ENCODE measurements at places on chromosomes 7 and 10.

DNA sequence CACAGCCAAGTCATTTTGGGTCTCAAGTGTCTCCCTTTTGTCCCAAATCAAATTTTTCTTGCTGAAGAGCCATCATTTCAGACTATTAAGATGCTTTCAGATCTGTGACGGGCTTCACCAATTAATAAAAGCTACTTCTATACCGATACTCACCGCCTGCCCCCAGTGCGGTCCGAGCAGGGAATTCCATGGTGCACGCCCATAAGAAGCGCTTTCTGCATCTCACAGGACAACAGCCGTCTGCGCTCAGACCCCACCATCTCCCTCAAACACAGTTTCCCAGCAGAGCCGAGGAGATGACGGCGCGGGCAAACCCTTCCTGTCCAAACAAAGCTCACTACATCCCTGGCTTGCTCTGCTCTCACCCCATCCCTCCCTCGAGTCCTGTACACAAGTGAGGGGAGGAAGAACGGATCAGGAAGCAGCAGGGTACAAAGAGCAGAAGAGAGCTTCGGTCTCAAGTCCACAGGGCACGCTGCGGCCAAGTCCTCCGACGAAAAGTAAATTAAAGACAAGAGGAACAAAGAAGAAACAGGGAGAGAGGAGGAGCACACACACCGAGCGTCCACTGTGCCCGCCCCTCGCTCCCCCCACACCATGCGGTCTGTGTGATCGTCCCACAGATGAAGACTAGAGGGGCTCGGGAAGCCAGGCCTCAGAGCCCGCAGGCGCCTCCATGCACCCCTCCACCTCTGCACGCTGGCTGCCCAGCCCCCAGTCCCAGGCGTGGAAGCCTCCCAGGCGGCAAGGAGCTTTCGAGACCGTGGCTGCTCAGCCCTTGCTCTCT lies 121.9 kb downstream of the MAD1L1 start:
- no peak for DNase-seq

GRCh38 chr10:131816941-131817700 lies 83.7 kb upstream of the PPP2R2D start:
- DNase-seq: no peak

DNA sequence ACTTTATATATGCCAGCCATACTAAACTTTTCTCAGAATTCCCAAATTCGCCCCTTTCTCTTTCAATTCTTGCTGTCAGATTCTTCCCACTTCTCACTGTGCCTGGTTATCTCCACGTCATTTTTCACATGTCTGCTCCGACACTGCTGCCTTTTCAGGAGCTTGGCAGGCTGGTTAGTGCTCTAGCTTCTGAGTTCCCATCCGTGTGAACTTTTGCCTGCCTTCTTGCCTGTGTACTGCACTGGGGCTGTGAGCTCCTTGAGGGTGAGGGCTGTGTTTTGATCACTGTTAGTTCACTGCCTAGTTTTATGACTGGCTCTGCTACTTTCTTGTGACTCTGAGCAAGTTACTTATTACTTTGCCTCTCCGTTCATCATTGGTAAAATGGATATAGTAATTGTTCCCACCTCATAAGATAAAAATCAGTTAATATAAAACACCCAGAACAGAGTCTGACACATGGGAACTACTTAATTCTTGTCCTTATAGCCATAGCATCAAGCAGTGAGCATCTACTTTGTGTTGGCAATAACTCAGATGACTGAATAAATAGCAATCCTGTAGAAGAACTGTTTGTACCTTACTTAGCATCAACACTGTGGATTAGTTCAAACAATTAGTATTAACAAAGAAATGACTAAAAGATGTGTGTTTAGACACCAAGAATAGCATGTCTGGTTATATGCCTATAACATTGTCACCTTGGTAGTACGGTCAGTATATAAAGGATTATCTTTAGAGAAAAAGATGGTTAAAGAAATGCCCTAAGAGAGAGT lies 5.5 kb downstream of the GSTO1 start:
- no peak for DNase-seq

DNA sequence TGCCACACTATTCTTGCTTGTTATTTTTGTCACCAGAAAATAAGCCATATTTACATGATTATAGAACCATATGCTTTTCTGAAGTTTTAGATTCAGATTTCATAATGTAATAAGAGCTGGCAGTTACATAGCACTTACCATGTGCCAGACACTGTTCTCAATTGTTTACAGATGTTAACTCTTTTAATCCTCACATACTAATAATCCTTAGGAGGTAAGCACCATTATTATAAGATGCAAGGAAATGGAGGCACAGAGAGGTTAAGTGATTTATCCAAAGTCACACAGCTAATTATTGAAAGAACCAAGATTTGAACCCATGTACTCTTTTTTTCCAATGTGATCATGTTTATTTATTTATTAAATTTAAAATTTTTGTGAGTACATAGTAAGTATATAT lies 57.2 kb downstream of the CREB5 start:
- no peak for DNase-seq

DNA sequence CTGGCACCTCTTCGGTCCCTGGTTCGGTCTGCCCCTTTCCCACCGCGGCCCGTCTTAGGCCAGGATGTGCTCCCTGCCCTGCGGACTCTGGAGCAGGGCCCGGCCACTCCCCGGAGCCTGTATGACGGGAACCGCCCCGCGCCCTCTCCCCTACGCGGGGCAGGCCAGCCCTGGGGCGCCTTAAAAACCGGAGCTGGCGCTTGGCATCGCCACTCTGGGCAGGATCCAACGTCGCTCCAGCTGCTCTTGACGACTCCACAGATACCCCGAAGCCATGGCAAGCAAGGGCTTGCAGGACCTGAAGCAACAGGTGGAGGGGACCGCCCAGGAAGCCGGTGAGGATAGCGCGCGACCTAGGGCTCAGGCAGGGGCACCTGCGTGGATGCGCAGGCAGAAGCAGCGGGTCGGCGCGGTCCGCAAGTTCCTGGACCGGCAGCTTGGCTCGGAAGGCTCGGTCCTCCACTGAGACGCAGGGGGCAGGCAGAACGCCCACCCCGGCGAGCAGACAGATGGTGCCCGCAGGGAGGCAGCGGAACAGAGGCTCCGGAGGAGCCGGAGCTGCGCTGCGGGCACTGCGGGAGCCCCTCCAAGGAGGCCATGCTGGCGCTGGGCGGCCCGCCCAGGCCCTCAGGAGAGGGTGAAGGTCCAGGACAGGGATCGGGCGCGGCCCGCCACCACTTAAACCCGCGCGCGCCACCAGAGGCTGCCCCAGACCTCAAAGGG lies at the start of gene ADIRF:
ADIRF (plus strand) TSS at position 212 of the 723 bp plus-strand sequence; CDS start at position 275, 63 bp downstream.
- no peak for DNase-seq

DNA sequence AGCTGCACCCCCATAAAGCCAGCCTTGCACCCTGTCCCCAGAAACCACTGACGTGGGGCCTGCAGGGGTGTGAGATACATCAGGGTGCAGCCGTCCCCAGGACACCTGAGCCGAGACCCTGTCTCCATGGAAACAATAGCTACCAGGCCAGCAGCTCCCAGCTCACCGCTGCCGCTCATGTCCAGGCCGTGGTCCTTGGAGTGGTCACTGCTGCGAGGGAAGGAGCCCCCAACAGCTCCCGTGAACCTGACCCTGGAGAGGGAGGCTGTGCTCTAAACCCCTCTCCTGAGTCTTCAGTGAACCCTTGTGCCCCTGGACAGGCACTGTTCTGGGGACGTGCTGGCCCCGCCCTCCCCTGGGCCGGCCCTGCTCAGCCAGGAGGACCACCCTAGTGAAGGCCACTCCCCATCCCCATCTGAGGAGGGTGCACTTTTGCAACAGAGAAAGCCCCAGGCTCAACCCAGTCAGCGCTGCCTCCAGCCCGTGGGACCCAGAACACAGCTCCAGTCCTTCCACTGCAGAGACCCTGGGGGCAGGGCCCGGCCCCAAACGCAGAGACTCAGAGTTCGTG lies 19.6 kb upstream of the INPP5A start:
- DNase-seq: no peak

DNA sequence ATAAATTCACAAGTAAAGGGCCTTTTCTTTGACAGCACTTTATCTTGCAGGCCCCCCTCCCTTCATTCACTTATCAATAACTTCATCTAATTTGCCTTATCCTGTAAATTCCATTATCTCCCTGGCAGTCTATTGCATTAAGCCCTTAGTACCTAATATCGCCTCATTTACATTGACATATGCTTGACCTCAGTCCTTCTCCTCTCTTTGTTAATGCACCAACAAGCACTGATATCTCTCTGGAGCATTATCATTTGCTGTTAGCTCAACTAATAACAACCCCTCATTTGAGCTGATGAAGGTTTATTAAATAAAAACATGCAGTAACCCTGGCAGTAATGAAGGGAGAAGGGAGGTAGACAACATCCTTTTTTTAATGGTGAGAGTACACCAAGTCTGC lies 46.8 kb downstream of the EXOC4 start:
- DNase-seq: no peak

DNA sequence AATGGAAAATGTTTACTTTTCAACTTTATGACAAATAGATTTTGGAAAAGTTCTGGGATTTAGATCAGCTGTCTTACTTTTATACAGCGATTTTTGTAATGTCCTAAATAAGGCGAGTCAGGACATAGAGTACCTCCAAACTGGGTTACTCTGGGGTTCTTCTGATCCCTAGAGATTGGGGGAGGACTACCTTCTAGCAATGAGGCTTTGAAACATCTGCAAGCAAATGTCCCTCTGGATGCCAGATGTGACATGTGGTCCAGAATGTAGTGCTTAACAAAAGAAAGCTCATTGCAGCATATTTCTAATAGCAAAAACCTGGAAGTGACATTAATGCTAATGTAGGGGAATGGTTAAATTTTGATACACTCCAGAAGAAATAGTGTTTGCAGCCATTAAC lies 36.1 kb downstream of the ABRAXAS2 start:
- DNase-seq: no peak

DNA sequence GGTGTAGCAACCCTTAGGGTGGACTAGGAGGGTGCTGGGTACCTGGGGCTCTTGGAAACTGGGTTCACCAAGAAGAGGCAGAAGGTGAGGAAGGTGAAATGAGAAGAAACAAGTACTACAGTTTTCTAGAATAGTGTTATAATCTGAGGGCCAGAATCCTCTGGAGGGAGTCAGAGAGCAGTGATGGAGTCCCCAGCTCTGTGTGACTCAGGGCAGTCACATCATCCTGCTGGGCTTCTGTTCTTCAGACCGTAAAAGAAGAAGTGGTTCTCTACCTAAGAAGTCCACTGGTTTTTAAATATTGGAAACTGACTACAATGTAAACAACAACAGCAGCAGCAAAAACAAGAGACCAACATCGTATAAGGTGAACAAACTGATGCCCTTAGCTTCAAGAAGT lies 197.3 kb downstream of the PRPF18 start:
- DNase-seq: no peak

Data from cortex of kidney (tissue), 1 donor.